CD4-positive, alpha-beta memory T cell (primary cell): ENCODE measurements at places on chromosomes 1 and 21. TPM values are rescaled to one million over a fixed set of nuclear protein-coding genes. Genes with fewer than 3 reads are reported as not detected.

WDR64 gene
- total RNA-seq, result not detected

MAP7D1 gene
- 222 TPM for total RNA-seq

LMOD1 gene
- not detected for total RNA-seq

MIXL1 gene
- not detected for total RNA-seq

CACNA1S gene
- not detected for total RNA-seq

ARHGEF16 gene
- total RNA-seq, result 0.22 TPM

DCST1 gene
- total RNA-seq, result not detected

KRTAP7-1 gene
- total RNA-seq, result not detected

MYOC gene
- not detected for total RNA-seq

RGS5 gene
- 1.3 TPM for total RNA-seq

ORC1 gene
- 1.5 TPM for total RNA-seq

NBPF3 gene
- 14.3 TPM for total RNA-seq

RBP7 gene
- not detected for total RNA-seq

CYP4Z1 gene
- total RNA-seq, result not detected

CD1D gene
- total RNA-seq, result not detected

ZYG11A gene
- total RNA-seq, result not detected

UBASH3A gene
- 93.6 TPM for total RNA-seq

TGFB2 gene
- not detected for total RNA-seq

PLPPR5 gene
- total RNA-seq, result not detected

CYYR1 gene
- not detected for total RNA-seq

ZNF672 gene
- 39.7 TPM for total RNA-seq

CD5L gene
- not detected for total RNA-seq

ATXN7L2 gene
- total RNA-seq, result 7.4 TPM

EDARADD gene
- 8.5 TPM for total RNA-seq

BTBD8 gene
- total RNA-seq, result 6.0 TPM

IGSF9 gene
- total RNA-seq, result not detected

GNG4 gene
- total RNA-seq, result not detected

SLFNL1 gene
- total RNA-seq, result 1.6 TPM

CTNNBIP1 gene
- total RNA-seq, result 9.1 TPM

TNFSF18 gene
- total RNA-seq, result not detected

PTP4A2 gene
- total RNA-seq, result 254 TPM

DSCAM gene
- not detected for total RNA-seq

CNKSR1 gene
- total RNA-seq, result 3.4 TPM

ESRRG gene
- total RNA-seq, result not detected

PDZK1 gene
- not detected for total RNA-seq

LRRIQ3 gene
- total RNA-seq, result 2.2 TPM

FOXO6 gene
- total RNA-seq, result not detected

TNFRSF18 gene
- 8.0 TPM for total RNA-seq

TTLL10 gene
- total RNA-seq, result not detected

CERS2 gene
- total RNA-seq, result 149 TPM

PERM1 gene
- not detected for total RNA-seq

HES4 gene
- total RNA-seq, result not detected

RGS16 gene
- 1.4 TPM for total RNA-seq

PIK3R3 gene
- 0.23 TPM for total RNA-seq

CRYBG2 gene
- total RNA-seq, result 6.7 TPM

CORT gene
- not detected for total RNA-seq

NOS1AP gene
- not detected for total RNA-seq

AUNIP gene
- total RNA-seq, result not detected

SLC30A7 gene
- total RNA-seq, result 54.9 TPM

ARMH1 gene
- 64.0 TPM for total RNA-seq

HAO2 gene
- not detected for total RNA-seq
